ENCODE measurements at places on chromosomes 4 and X.

DNA sequence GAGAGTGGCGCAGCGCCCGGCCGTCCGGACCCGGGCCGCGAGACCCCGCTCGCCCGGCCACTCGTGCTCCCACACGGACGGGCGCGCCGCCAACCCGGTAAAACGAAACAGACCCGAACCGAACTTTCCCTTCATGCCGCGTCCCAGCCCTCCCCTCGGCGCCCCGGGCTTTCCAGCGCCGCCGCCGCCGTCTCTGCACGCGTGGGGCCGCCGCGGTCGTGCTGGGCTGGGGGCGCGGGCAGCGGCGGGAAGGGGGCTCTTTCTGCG lies 222 bp downstream of the SMAD1 start:
- no peak for DNase-seq

DNA sequence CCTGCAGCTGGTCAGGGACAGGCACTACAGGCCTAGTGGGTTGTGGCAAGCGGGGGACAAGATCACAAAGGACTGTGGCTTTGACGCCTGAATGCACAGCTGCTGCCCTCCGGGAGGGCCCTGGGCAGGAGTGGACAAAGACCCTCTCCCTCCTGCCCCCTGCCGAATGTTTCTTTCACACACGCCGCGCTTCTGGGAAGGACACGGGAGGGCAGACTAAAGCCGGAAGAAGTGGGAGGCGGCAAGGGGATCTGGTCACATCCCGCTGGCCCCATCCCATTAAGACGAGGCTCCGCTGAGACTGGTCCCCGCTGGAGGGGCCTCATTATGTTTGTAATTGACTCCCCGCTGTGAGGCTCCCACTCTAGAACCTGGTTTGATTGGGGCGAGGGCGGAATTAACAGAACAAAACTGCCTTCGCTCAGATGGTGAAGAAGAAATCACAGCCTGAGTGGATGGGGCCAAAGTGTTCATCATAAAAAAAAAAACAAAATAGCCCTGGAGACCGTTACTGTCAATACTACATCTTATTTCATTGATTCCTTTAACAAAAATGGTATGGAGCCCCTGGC lies 37.8 kb upstream of the PSAPL1 start:
- DNase-seq: no peak

DNA sequence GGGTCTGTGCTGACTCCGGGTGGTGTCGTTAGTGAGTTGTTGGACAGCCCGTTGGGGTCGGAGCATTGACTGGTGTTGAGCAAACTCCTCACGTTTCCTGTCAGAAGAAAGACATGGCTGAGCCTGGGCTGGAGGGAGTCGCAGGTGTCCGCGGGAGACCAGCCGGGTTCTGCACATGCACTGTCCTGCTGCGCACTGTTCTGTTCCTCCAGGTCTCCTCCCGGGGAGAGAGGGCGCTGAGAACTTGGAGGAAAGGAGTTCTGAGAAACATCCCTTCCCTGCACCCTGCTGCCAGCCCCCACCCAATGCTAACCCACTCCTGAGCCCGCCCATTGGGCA lies 1.1 kb downstream of the ZNF141 start:
- no peak for DNase-seq

- no peak for DNase-seq
Observed at GRCh38 chr4:126794363-126794762, 838.4 kb upstream of the INTU start.

GRCh38 chr4:6419452-6420028 lies 52.9 kb downstream of the PPP2R2C start:
- DNase-seq: no peak

GRCh38 chrX:151901826-151902225 lies 10.9 kb upstream of the MAGEA4 start:
- no peak for DNase-seq

GRCh38 chr4:131388277-131388676 lies 1760.8 kb upstream of the PCDH10 start:
- DNase-seq: no peak

- no peak for DNase-seq
Observed at GRCh38 chr4:19686456-19686855, 565.2 kb upstream of the SLIT2 start.

DNA sequence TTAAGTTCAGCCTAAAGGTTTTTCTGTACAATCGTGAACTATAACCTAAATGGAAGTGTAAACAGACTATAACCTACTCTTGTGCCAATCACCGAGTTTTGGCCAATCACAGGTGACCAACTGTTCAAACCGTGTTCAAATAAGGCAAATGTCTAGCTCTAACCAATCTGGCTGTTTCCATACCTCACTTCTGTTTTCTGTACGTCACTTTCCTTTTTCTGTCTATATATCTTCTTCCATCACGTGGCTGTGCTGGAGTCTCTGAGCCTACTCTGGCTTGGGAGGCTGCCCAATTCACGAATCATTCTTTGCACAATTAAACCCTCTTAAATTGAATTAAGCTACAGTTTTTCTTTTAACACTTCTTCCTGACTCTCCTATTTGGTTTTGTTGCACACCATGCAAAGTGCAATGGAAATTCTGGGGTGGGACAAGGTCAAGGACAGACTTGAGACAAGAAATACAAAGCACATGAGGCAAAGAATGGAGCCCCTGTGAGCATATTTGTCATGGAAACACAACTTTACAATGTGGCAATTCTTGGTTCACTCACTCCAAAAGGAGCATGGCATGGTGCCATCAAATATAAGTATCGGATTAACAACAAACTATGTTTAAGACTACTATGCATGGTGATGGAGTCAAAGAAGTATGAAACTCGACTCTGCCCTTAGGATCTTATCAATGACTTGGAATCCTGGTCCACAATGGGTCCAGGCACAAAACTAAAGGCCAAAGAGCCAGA lies 115.7 kb upstream of the FAM9B start:
- no peak for DNase-seq

GRCh38 chrX:153179131-153179530 lies at the start of gene MAGEA1:
TSS of gene MAGEA1 (plus strand) at chrX:153179284. CDS start at chrX:153182390, 3,106 bp downstream.
- no peak for DNase-seq

DNA sequence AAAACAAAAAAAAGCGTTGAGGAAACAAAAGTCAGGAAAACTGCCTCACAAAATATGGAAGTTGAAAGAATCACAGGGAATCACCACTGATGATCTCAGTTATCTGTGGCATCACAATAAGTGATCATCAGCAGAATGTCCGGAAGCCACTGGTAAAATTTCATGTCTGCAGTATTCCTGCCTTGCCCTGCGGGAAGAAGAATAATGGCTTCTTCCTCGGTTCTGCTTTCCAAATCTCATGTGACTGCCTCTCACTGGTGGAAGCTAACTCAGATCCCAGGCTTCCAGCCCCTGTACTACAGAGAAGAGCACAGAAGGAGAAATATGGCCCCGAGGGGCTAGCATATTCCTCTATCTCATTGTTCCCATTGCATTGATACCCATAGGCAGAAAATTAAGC lies 12.7 kb upstream of the ZNF330 start:
- no peak for DNase-seq

DNA sequence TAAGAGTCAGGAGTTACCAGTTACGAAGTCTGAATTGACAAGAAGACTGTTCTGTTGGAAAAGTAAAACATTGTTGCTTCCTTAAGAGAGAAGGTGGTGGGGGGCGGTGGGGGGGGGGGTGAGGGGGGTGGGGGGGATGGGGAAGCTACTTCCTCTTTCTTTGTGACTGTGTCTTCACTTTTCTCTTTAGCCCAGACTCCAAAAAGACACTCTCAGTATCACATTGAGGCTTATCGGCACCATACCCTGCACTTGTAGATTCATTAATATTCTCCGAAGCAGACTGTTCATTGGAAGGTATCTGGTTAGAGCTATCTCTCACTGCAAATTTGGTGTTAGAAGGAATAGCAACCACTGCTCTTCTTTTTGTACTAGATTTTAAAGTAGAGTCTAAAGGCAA lies 94.5 kb upstream of the IL13RA1 start:
- DNase-seq: no peak

- DNase-seq: no peak
Observed at GRCh38 chr4:55411621-55412020, 15.9 kb downstream of the TMEM165 start.

- DNase-seq: no peak
Observed at GRCh38 chr4:30616942-30617646, 103.1 kb upstream of the PCDH7 start.
